RKO (cell line): ENCODE measurements at places on chromosomes 12 and 14.

DNA sequence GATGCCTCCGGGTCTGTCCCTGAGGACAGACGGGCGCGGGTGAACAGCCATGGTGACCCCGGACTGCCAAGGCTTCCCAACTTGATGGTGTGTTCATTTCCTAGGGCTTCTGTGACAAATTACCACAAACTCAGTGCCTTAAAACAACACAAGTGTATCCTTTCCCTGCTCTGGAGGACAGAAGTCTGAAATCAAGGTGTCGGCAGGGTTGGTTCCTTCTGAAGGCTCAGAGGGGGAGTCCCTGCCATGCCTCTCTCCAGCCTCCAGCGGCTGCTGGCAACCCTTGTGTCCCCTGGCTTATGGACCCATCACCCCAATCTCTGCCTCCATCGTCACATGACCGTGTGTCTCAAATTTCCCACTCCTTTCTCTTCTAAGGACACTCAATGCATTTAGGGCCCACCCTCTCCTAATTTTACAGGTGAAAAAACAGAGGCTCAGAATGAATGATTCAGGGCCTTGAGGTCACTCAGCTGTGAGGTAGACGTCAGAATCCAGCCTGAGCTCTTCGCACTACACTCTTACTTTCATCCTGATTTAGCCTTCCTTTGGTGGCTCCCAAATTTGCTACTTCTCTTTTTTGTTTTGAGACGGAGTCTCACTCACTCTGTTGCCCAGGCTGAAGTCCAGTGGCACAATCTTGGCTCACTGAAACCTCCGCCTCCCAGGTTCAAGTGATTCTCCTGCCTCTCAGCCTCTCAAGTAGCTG lies 45.4 kb downstream of the VCPKMT start:
- no peak for DNase-seq

GRCh38 chr12:106425061-106425702 lies 67.6 kb downstream of the POLR3B start:
- DNase-seq, result no peak

DNA sequence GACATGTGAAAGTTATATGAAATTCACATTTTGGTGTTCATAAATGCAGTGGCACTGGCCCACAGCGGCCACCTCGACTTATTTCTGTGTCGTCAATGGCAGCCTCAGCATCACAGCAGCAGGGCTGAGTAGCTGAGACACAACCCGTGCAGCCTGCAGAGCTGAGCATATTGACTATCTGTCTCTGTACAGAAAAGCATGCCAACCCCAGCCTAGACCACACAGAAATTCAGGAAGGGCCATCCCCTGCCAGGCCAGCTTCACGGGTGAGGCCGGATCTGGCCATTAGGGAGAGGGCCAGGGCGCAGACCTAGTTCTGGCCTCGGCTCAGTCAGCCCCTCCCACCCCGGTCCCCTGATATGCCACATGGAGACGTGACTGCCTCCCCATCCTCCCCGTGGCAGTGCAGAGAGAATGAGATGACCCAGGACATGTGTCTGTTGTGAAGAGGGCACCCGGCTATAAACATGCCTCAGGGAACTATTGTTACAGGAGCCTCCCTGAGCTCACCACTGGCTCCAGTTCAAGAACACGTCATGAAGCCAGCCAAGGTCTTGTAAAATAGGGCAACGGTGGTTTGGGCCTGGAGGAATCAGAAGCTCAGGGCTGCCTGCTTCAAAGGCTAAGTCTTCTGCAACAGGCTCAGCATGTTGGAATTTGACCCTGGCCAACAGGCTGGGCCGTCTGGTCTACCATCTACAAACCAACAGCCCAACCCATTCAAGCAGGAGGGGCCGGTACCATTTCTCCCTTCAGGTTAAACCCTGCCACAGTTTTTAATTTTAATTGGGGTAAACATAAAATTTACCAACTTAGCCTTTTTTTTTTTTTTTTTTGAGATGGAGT lies 25.5 kb downstream of the SCARB1 start:
- peak; percentile 68 for DNase-seq

GRCh38 chr12:68611094-68611805 lies 551 bp downstream of the RAP1B start:
- peak; percentile 67 for DNase-seq

DNA sequence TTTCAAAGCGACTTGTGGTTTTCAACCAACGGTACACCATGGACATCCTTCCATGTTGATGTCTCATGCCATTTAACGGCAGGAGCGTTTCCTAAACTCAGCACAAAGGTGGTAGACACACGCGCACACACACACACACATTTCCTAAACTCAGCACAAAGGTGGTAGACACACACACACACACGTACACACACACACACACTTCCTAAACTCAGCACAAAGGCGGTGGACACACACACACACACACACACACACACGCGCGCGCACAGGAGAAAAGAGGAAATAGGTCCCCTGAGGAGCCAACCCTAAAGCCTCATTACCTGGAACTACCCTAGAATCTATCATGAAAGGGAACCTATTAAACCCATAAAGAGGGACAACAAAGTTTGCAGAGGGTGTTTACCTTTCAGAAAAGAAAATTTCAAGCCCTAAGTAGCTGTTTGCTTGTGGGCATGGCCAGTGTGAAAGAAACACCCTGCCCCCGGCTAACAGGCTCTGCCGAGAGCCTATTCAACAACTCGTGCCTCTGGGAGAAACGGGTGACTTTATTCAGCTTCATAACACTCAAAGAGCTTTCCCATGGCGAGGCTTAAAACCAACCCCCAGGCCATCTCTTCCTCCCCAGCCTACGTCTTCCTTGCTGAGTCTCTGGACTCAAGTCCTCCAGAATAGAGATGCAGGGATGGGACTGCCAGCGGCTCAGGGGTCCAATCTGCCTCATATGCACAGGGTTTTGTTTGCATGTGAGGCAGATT lies 31.8 kb downstream of the SLC8B1 start:
- DNase-seq, result no peak

GRCh38 chr14:105568859-105569766 lies 42.7 kb downstream of the TMEM121 start:
- DNase-seq, result no peak

GRCh38 chr12:7582796-7583195 lies 79.2 kb upstream of the CD163 start:
- no peak for DNase-seq

DNA sequence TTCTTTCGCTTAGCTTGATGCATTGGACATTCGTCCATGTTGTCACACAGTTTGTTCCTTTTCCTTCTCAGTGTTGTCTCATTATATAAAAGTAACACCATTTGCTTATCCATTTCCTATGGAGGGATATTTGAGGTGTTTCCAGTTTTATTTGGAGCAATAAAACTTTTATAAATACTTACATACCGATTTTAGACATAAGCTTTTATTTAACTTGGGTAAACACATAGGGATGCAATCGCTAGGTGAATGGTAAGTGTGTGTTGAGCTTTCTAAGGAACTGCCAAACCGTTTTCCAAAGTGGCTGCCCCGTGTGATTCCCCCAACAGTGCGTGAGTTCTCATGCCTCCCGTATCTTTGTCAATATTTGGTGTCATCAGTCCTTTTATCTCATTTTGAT lies 95.2 kb upstream of the DYNC1H1 start:
- no peak for DNase-seq

- DNase-seq, result no peak
These were observed 221.9 kb downstream of the SLC38A4 start for GRCh38 chr12:46603776-46604456.

DNA sequence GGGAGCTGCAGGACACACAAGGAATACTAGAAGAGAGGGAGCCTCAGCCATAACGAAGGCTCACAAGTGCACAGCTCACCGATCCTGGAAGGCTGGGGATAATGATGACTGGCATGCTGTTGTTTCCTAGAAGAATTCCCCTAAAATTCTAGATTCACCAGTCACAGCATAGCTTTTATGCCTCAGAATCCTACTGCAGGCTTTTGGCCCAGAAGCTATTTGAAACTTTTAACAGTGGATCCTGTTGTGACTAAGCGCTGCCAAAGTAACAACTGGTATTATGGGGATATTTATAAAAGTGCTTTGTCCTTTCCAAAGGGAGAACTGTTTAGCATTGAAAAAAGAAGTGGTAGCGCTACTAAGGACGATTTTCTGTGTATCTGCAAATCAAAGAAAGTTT lies 214.1 kb upstream of the PELI2 start:
- no peak for DNase-seq

DNA sequence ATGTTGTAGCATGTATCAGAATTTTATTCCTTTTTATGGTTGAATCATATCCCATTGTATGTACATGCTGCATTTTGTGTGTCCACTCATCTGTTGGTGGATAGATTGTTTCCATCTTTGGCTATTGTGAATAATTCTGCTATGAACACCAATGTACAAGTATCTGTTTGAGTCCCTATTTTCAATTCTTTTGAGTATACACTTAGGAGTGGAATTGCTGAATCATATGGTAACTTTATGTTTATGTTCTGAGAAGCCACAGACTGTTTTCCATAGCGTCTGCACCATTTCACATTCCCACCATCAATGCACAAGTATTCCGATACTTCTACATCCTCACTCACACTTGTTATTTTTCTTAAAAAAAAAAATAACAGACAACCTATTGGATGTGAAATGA lies 91.5 kb downstream of the ARF6 start:
- no peak for DNase-seq

- no peak for DNase-seq
These were observed 258.0 kb upstream of the DDHD1 start for GRCh38 chr14:53411125-53411524.

DNA sequence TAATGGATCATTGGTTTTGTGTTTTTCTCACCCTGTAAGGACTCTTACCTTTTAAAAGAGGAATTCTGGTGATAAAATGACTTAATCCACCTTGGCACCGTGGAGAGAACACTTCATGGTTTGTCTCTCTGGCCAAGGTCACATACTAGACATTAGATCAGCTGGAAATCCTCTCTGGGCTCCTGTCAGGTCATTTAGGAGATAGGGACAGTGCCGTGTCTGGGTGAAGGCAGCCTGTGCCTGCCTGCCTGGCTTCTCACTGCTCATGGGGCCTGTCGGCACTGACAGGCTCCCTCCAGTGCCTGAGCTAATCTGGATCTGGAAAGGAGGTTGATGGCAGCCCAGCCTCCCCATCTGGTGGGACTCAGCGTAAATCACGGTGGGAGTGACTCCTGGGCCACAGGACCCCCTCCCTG lies 5.7 kb downstream of the CRADD start:
- no peak for DNase-seq

- no peak for DNase-seq
These were observed 56.6 kb downstream of the GPATCH2L start for GRCh38 chr14:76208340-76208739.

DNA sequence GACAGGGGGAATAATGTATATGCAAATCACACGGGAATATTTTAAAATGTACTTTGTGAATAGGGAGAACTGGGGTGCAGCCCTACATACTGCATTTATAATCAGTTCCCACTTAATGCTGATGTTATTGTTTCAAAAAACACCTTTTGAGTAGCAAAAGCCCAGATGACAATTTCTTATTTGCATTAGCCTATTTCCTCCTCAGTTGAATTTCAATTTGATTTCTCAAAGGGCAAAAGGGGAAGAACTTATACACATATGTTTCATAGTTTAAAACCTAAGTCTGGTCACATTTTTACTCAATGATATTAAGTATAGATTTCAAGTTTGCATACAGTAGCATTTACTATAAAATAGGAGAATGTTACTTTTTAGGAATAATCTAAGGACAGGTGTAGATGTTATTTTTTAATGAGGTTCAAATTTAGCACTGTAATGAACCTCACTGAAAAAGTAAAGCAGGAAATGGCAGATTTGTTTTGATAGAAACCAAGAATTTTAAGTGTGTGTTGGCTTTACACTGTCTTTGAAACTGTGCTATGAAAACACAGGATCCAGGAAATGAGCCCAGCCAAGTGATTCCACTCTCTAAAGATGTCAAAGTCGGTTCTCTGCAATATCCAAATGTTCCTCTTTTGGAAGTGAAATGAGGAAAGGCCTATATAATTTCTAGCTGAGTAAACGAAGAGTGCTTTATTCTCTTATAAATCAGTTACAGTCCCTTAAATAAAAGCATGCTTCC lies 367.4 kb downstream of the BTG1 start:
- DNase-seq, result no peak

- no peak for DNase-seq
These were observed 29.5 kb downstream of the CPM start for GRCh38 chr12:68903511-68903910.

DNA sequence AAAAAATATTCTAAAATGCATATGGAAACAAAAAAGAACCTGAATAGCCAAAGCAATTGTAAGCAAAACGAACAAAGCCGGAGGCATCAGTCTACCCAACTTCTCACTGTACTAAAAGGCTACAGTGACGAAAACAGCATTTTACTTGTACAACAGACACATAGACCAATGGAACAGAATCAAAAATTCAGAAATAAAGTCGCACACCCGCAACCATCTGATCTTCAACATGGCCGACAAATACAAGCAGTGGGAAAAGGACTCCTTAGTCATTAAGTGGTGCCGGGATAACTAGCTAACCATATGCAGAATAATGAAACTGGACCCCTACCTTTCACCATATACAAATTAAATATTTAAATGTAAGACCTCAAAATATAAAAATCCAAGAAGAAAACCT lies 203.9 kb upstream of the PPFIA2 start:
- DNase-seq, result no peak

GRCh38 chr14:96100161-96101064 lies 61.3 kb downstream of the C14orf132 start:
- peak; percentile 69 for DNase-seq

DNA sequence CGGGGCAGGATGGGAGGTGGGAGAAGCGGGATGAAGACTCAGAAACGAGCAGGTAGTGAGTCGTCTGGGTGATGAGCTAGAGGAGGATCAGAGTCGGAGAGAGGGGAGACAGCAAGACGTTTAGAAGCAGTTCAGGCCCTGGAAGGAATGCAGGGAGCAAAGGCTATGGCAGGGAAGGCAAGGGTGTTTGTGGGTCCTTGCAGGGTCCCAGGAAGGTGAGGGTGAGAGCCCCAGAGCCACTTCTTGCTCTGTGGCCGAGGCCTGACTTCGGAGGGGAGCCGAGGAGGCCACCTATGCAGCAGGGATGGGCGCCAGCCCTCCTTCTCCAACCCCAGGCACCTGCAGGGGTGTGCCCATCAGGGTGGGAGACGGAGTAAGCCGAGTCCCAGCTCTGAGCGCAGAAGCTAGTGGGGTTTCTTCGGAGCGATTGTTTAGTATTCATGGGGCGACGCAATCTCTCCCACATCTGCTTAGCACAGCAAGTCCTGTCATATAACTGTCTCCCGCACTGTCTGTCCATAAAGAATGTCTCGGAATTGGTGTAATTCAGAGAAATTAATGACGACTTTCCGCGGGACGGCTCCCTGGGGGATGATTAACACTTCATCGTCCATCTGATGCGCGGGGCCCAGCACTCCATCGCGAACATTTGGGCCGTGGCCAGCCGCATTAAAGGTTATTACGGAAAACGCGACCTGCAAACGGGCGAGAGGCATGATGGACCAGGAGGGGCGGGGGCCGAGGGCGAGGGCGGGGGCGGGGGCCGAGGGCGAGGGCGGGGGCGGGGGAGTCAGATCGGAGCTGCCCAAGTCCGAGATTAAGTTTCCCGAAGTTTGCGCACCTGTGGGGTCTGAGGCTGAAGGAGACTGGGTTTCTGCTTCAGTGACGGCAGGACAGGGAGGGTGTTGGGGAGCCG lies 12.2 kb upstream of the CALCOCO1 start:
- DNase-seq, result no peak

GRCh38 chr12:111777345-111778045 lies 10.8 kb downstream of the ALDH2 start:
- DNase-seq, result no peak

GRCh38 chr14:75822522-75823141 lies 159.2 kb downstream of the TGFB3 start:
- DNase-seq, result no peak
